ENCODE measurements at places on chromosomes 4 and X.

DNA sequence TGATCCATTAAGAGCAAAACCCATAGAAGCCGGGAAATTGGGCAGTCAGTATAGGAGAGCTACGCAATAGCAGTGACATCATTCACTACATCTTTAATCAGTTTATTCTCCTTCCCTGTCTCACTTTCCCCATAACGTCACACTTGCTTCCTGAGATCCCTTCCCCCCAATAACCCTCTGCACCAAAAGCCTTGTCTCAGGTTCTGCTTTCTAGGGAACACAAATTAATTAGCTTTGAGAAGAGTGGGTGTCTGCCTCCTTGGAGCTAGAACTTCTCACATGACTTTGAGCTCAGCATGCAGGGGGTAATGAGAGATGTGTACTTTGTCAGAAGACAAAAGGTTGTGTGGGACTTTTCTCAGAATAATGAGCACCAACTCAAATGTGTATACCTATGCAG lies 128.3 kb upstream of the MAOA start:
- DNase-seq: no peak

GRCh38 chr4:29734343-29735213 lies 985.6 kb upstream of the PCDH7 start:
- DNase-seq: no peak

DNA sequence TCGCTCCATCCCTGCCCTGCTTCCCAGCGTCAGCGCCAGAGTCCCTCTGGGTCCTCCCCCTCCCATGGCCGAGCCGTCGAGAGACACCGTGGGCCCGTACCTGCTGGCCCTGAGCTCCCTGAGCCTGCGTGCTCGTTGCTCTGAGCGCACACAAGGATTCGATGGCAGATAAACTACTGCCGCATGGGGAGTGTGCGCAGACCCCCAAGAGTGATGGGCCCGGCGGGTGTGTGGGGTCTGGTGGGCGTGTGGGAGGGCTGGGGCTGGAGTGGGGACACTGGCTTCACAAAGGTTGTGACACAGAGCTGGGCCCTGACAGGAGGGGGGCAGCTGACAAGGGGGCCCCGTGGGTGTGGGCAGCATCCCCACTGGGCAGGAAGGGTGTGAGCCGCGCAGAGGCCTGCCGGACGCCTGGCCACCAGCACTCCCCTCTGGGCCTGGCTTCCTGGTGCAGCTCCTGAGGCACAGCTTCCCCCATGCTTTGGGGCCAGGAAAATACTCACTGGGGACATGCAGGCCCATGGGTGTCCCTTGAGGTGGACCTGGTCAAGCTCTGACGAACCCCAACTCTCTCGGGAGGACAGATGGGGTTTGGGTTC lies 4.8 kb upstream of the RGS12 start:
- DNase-seq: no peak

DNA sequence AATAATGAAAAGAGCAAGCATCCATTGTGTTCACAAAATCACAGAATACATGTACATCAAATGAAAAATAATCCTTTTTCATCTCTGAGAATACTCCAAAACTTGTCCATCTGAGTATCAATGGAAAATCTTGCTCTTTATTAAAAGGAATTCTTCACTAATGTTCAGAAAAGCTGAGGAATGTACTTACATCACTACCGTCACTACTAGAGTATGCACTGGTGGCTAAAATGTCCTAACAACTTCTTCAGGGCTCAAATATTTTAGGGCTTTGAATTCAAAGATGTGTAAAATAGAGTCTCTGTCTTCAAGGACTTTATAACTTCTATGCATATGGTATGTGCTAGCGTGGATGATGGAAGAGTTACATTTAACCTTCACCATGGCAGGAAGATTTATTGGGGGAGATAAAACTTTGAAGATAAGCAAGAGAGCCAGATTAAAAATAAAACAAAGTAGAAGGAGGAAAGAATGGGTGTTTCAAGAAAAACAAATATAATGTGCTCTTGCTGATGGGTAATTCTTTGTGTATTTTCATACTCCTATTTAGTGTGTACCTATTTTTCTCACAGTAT lies 55.1 kb downstream of the DMD start:
- no peak for DNase-seq

DNA sequence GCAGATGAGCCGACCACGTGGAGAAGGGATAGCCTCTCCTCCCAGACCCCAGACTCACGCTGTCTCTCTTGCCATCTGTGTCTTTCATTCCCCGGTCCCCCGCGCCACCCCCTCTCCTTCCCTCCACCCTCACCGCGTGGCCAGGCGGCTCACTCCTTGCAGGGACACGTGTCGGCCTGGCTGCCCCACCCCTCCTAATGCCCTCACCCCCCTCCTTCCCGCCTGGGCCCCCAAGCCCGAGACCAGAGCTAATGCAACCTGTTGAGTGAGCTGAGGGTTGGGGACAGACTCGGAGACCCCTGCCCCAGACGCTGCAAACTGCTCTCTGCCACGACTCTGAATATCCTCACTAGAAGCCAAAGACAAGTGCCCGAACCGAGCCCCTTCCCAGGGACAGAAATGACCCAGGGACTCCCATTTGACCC lies 1.8 kb downstream of the SLC38A5 start:
- peak; percentile 52 for DNase-seq

- DNase-seq: no peak
Observed at GRCh38 chr4:8280876-8281440, 11.4 kb downstream of the HTRA3 start.

DNA sequence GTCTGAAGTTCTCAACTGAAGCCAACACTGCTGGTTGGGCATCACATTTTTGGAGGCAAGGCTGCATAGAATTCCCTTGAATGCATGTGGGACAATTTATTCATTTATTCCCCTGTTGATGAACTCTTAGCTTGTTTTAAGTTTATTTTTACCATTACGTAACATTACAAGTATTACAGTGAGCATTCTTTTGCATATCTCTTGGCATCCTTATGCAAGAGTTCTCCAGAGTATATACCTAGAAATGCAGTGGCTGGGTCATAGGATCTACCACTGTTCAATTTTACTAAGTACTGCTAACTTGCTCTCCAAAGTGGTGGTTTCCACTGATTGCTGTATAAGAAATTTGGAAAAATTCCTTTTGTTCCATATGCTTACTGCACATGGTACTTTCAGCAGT lies 66.5 kb downstream of the UCHL1 start:
- DNase-seq: no peak

GRCh38 chr4:119240568-119240967 lies 28.1 kb downstream of the USP53 start:
- no peak for DNase-seq

- no peak for DNase-seq
Observed at GRCh38 chr4:137705171-137705783, 173.0 kb upstream of the PCDH18 start.

DNA sequence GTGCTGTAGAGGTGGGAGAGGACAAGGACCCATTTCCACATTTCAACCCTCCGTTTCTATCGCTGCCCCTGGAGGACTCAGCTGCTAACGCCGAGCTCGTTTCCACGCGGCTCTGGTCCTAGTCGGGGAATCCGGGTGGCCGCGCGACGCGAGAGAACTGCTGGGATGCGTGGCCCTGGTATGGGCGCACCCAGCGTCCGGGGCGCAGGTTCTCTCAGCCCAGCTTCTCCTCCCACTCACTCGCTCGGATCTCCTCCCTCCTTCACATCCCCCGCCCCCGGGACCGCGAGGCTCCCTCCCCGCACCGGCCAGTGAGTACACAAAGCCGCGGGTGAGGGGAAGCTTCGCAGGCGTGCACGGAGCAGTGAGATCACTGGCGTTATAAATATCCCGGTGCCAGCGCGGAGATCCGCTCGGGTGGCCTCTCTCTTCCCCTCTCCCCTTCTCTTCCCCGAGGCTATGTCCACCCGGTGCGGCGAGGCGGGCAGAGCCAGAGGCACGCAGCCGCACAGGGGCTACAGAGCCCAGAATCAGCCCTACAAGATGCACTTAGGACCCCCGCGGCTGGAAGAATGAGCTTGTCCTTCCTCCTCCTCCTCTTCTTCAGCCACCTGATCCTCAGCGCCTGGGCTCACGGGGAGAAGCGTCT lies at the start of gene FGF5:
Gene FGF5 (plus strand): TSS at position 412 of the 649 bp plus-strand sequence. CDS start 161 bp downstream, at position 573.
- DNase-seq: no peak

- no peak for DNase-seq
Observed at GRCh38 chr4:82275431-82276331, 98.1 kb downstream of the HNRNPD start.

DNA sequence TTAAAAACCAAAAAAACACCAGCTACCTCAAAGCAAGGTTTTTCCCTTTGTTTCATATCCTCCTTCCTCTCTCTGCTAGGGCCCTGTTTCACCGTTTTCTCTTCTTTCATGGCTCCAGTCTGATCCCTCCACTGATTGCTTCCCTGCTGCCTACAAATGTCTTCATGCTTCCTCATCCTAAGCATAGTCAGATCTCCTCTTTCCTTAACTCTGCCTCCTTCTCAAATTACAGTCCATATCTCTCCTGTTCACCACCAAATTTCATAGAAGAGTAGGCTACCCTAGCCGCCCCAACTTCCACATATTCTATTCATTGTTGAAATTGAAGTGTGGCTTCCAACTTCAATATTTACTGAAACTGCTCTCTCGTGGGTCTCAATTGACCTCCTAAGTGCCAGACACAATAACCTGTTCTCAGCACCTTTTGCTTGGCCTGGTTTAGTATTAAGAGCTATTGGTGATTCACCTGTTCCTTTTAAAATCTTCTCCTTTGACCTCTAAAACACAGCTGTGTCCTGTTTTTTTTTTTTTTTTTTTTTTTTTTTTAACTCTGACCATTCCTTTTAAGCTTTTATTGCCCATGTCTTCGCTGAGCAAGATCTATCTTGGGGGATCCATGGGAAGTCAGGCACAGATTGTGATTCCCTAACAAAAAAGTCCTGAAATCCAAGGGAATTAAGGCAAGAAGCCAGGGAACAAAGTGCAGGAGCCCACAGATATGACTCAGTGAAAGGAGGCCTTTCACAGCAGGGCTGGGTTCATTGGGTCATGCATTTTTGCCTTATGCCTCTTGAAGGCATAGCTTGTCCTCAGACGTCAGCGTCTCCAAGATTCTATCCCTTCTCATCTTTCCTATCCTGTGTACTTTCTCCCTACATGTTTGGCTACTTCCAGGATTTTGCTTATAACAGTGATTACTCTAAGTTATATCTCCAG lies 85.4 kb downstream of the RPS3A start:
- no peak for DNase-seq

GRCh38 chr4:182325848-182326255 lies 82.7 kb downstream of the TENM3 start:
- DNase-seq: no peak

DNA sequence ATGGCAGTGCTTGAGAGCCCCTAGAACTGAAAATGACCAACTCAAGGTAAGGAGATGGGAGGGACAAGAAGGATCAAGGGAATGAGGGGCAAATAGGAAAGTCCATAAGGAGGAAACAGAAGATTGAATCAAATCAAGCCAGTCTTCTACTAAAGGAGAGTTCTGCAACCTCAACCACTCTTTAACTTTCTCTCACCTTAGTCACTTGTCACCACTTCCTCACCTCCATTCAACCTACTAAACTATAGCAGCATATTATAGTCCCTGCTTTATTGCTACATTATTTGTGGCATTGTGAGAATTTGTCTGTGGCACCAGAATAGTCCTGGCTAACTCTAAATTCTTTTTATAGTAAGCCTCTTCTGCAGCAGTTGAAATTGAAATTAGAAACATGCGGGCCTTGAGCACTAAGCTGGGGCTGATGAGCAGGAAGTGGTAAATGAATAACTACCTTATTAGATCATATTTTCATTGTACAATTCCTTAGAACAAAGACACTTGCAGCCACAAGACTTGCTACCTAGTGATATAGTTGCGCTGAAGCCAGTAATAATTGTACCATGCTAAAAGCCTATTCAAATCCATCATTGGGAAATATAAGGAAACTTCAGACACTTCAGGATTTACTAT lies 336.9 kb downstream of the ZNF674 start:
- DNase-seq: no peak

GRCh38 chr4:77202491-77202890 lies 45.5 kb downstream of the CCNG2 start:
- DNase-seq: no peak

GRCh38 chrX:34341258-34341657 lies 209.1 kb upstream of the FAM47A start:
- DNase-seq: no peak

DNA sequence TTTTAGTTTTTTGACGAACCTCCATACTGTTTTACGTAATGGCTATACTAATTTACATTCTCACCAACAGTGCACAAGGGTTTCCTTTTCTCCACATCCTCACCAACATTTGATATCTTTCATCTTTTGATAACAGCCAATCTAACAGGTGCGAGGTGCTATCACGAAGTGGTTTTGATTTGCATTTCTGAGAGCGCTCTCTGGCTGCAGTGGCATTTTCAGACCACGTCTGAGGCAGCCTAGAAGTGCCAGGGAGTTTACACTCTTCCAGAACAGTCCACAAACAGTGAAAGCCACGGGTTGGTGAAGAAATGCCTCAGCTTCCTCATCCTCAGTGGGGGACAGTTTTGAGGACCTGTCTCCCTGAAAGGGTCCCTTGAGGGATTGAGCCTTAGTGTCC lies 471.0 kb downstream of the BCOR start:
- no peak for DNase-seq

GRCh38 chrX:54776987-54777672 lies 20.9 kb downstream of the ITIH6 start:
- DNase-seq: no peak

- no peak for DNase-seq
Observed at GRCh38 chr4:174181827-174182226, 101.6 kb downstream of the FBXO8 start.

Measured in stimulated activated CD4-positive, alpha-beta T cell treated with anti-CD3 and anti-CD28 coated beads, Interleukin-12 subunit alpha, Interleukin-12 subunit beta, amount 100 ng/mL, for 24 hours (primary cell).